ENCODE measurements at places on chromosomes 4 and X. TPM values are rescaled to one million over a fixed set of nuclear protein-coding genes. Genes with fewer than 3 reads are reported as not detected.

The STATH gene
- not detected for total RNA-seq

DNA sequence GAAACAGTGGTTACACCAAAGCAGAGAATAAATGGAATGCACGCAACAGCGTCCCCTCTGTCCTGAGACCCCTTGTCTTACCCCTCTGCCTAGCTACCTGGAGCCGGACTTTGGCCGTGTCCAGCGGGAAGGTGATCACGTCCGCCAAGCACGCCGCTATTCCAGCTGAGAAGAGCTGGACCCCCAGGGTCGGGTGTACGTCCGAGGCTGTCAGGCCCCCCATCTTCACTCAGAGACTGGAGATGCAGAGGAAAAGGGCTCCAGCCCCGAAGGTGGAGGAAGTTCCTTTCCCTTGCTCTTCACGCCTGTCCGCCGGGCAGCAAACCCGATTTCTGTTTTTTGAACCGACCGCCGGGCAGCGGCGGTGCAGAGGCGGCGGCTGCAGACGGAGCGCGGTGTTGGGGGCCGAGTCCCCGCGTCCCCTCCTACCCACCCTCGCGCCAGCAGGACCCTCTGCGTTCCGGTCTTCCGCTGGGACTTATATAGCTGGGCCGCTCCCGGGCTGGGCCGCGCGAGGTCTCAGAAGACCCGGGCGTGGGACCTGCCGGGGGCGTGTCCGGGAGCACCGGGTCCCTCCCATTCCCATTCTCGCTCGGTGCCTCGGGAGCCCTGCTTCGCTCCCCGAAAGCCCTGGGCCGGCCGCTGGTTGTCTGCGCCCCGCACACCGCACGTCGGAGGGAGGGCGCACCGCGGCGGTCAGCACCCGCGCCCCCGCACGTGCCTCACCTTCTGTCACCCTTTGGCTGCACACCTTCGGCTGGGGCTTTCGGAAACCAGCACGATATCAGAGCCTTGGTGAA lies at the start of gene UCP1:
UCP1 (minus strand) TSS at position 455 of the 800 bp plus-strand sequence; CDS start at position 223, 232 bp downstream.
- DNase-seq, result peak; percentile 14

The ZAR1 gene
- total RNA-seq, result not detected

- no peak for DNase-seq
Observed at GRCh38 chrX:105695451-105695850, 126.9 kb upstream of the NRK start.

DNA sequence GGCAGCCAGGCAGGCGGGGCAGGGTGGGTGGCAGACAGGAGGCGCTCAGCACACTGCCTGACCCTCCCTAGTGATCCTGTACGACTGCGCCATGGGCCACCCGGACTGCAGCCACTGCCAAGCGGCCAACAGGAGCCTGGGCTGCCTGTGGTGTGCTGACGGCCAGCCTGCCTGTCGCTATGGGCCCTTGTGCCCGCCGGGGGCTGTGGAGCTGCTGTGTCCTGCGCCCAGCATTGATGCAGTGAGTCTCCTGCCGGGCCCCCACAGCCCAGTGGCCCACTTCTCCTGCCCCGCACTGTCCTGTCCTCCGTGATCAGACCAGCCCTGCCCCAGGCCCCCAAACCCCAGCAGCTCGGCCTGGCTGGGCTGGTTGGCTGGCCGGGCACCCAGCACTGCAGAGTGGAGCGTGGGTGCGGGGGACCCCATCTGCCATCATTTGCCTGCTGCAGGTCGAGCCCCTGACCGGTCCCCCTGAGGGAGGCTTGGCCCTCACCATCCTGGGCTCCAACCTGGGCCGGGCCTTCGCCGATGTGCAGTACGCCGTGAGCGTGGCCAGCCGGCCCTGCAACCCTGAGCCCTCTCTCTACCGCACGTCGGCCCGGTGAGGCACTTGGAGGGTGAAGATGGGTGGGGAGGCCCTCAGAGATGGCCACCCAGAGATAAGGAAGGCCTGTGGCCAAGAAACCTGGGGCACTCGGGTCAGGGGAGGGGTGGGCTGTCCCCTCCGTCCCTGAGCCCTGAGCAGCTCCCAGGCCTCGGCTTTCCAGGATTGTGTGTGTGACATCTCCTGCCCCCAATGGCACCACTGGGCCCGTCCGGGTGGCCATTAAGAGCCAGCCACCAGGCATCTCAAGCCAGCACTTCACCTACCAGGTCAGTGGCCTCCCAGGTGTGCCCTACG lies 7.6 kb downstream of the PLXNB3 start:
- DNase-seq, result no peak

GRCh38 chr4:149747646-149748045 lies 68.0 kb downstream of the IQCM start:
- DNase-seq, result no peak

GRCh38 chrX:148804579-148805355 lies 304.4 kb downstream of the AFF2 start:
- no peak for DNase-seq

The BEX5 gene
- total RNA-seq, result 0.99 TPM

The GLRB gene
- total RNA-seq, result 12.0 TPM

DNA sequence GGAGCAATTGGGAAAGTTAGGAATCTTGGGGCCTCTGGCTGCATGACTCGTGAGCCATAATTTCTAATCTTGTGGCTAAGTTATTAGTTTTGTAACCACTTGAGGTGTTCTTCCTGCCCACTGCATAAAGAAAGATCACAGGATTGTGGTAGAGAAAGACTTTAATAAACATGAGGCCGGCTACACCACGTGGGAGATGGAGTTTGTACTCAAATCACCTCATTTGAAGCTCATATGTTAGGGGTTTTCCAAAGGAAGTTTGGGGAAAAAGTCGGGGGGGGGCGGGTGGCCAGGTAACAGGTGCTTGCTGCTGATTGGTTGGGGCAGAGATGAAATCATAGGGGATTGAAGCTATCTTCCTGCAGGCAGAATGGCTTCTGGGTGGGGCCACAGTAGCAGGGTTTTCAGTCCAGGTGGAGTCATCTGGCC lies 287.8 kb downstream of the ZNF674 start:
- no peak for DNase-seq

The EDA gene
- 7.3 TPM for total RNA-seq

GRCh38 chr4:76585897-76586360 lies 150.9 kb downstream of the SHROOM3 start:
- DNase-seq, result peak; percentile 70

The NSG1 gene
- total RNA-seq, result 14.3 TPM

The GBA3 gene
- not detected for total RNA-seq

The GC gene
- not detected for total RNA-seq

DNA sequence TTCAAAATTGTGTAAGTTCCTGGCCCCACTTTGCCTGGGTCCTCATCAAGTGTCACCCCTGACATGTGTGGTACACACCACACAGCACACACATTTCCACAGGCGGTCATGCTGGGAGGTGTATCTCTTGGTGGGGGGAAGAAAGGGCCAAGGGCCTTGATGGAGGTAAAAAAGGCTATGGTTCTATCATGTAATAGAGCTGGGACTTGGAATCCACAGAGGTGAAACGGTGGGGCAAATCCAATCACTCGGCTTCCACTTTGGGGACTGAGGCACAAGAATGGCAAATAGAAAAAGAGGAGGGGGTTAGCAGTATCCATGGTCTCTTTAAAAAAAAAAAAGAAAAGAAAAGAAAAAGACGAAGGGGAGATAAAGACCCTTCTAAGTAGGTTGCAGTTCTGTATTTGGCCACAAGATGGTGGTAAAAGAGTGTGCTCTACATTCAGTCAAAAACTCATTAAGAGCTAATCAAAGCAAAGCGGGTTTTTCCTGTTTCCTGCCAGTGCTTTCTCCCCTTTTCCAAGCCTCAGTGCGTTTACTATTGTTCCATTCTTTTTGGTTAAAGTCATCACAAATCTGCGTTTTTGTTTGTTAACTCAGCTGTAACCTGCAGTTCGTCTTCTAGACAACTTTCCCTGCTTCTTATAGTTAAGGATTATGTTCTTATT lies 37.0 kb upstream of the ATP6AP2 start:
- DNase-seq, result no peak

GRCh38 chr4:188025476-188025875 lies 29.9 kb downstream of the ZFP42 start:
- no peak for DNase-seq

GRCh38 chrX:39900777-39901170 lies 197.0 kb downstream of the BCOR start:
- no peak for DNase-seq

The TRIM75 gene
- not detected for total RNA-seq

- peak; percentile 31 for DNase-seq
Observed at GRCh38 chr4:183256756-183257385, 63.2 kb downstream of the CLDN22 start.

DNA sequence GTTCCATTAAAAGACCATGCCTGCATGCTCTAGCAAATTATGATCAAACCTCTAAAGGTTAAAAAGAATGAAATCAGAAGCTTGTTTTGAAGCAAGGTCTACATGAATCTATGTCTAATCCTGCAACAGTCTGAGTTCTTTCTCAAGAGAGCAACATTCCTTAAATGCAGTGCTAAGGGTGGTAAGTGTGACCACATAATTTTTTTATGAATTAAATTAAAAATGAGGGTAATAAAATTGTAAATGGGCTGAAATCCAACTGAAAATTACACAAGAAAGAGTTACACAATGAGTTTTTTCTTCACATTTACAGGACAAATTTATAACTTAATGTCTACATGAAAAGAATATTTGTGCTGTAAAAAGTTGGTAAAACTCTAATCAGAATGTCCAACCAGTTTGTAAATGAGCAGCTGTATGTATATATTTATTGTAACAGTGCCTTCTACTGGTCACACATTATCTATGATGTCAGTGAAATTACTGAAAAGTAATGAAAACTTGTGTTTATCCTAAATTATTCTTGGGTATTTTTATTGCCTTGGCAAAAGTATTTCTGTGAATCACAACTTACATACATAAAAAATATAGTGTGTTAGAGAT lies 336.3 kb upstream of the PITX2 start:
- no peak for DNase-seq

GRCh38 chrX:136086521-136086920 lies 60.8 kb upstream of the FHL1 start:
- DNase-seq, result no peak

DNA sequence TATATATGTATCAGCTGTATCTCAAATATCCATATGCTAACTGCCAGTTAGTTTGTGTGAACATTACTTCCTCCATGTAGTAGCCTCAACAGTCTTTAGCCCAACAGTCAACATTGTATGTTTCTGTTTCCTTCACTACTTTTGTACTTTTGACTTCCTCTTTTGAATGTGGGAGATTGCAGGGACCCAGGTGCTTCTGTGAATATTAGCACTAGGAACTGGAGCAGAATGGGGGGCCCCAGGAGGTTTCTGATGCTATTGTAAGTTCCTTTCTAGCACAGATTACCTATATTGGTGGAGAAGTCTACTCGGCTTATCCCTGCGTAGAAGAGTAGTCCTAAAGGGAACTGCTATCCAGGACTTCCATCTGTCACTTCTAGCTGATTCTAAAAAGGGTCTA lies 2.3 kb downstream of the PLAC8 start:
- no peak for DNase-seq

DNA sequence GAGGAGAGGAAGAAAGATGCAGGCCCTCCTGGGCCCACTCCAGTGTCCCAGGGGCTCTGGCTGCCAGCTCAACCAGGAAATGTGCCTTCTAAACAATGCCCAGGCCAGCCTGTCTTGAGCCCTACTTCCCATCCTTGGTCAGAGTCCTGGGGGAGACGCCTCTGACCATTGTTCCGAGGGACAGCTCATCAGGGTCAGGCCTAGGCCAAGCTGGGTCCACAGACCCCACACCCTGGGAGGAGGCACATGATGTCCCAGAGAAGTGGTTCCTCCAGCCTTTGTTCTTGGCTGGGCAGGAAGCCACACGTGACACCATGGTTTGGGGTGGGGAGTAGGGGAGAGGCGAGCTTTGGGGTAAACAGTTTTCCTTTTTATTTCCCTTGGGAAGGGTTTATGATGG lies 102.5 kb downstream of the EFNB1 start:
- DNase-seq, result peak; percentile 20

- no peak for DNase-seq
Observed at GRCh38 chr4:127844601-127845116, 36.0 kb upstream of the PLK4 start.

The NAT8L gene
- 0.52 TPM for total RNA-seq

- DNase-seq, result no peak
Observed at GRCh38 chr4:140271553-140271952, 101.9 kb upstream of the SCOC start.

The ASB12 gene
- total RNA-seq, result 4.3 TPM

DNA sequence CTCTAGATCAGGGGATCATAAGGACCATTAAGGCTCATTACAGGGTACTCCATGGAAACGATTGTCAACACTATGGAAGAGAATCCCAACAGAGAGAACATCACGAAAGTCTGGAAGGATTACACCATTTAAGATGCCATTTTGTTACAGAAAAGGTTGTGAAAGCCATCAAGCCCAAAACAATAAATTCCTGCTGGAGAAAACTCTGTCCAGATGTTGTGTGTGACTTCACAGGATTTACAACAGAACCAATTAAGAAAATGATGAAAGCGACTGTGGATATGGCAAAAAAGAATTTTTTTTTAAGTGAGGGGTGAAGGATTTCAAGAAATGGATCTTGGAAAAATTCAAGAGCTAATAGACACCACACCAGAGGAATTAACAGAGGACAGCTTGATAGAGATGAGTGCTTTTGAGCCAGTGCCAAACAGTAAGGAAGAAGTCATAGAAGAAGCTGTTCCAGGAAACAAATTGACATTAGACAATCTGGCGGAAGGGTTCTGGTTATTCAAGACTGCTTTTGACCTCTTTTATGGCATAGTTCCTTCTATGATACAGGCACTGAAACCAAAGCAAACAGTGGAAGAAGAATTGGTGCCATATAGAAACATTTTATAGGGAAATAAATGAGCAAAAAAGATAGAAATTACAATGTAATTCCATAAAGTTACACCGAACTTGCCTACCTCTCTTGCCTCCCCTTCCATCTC lies 17.3 kb upstream of the LSM6 start:
- DNase-seq, result no peak

- no peak for DNase-seq
Observed at GRCh38 chr4:118973295-118973694, 84.6 kb downstream of the SYNPO2 start.

The TBC1D9 gene
- 11.4 TPM for total RNA-seq

GRCh38 chr4:166128403-166128802 lies 255.4 kb downstream of the TLL1 start:
- DNase-seq, result no peak

GRCh38 chr4:52614241-52614640 lies 44.9 kb downstream of the USP46 start:
- no peak for DNase-seq

DNA sequence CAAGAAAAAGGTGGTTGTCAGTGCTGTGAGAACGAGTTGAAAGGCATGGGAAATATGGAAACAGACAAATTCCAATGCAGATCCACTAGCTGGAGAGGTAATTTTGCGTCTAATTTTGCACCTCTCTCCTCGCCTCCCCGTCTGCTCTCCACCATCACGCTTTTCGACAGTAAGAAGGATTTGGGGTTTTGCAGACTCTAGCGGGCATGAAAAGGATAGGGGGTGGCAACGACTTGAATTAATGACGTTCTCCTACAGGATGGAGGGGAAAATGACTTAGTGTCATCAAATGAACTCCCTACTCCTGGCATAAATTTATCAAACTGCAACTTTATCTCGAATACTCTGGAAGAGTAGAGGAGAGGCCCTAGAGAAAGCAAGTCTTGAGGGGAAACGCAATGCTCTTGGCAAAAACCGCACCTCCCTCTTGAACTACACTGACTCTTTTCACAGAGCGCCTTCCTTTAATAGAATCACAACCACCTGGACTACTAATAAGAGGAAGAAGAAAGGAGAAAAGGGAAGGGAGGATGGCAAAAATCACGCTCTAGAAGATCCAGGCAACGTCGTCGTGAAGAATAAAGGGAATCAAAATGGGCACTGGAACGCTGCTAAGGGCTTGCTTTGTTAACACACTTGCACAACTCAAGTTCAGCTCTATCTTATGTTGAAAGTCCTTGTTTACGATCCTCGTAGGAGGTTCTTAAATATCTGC lies 871 bp upstream of the SLITRK2 start:
- no peak for DNase-seq

The CCSER1 gene
- 13.2 TPM for total RNA-seq
